Esophagus muscularis mucosa (tissue), 4 donors: ENCODE measurements at places on chromosomes 11 and 22.

GRCh38 chr11:36763187-36763586, 165.2 kb upstream of the RAG2 start:
- no peak for DNase-seq

- DNase-seq: no peak
These were observed 12.2 kb downstream of the FAR1 start for GRCh38 chr11:13680501-13681264.

GRCh38 chr11:2264366-2265053, 5.9 kb downstream of the ASCL2 start:
- DNase-seq: peak; percentile 79

DNA sequence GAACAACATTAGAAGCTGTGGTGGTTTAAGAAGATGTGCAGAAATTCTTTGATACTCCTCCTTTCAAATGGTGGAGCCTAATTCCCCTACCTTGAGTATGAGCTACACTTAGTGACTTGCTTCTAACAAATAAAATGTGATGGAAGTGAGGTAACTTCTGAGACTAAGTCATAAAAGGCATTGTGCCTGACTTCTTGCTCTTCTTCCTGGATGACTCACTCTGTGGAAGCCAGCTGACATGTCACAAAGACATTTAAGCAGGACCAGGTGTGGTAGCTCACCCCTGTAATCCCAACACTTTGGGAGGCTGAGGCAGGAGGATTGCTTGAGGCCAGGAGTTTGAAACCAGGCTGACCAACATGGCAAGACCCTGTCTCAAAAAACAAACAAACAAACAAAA, 3.9 kb upstream of the PLA2G3 start:
- DNase-seq: no peak

DNA sequence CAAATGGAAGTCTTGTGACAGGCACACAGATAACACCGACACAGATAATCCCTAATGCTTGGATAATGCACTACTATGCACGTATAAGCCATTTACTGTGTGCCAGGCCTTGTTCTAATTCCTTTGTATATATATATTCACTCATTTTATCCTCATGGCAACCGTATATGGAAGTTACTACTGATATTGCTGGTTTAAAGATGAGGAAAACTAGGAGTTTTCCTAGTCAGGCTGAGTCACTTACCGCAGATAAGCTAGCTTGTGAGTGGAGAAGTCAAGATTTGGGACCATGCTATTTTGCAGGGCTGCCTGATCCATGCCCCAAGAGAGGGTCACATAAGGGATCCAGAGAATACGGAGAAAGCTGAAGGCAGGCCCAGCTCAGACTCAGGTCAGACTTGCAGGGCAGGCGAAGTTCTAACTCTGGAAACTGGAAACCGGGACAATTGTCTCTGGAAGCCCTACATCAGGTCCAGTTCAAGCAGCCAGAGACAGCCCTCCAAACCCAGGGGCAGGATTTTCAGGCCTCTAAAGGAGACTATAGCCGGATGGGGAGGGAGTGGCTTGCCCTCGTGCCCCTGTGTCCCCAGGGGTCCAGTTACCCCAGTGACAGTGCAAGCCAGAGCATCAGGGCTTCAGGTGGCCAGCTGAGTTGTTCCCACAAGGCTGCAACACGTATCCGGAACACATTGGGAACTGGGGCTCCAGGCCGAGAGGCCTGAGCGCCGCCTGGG, 534.8 kb downstream of the INSC start:
- no peak for DNase-seq

DNA sequence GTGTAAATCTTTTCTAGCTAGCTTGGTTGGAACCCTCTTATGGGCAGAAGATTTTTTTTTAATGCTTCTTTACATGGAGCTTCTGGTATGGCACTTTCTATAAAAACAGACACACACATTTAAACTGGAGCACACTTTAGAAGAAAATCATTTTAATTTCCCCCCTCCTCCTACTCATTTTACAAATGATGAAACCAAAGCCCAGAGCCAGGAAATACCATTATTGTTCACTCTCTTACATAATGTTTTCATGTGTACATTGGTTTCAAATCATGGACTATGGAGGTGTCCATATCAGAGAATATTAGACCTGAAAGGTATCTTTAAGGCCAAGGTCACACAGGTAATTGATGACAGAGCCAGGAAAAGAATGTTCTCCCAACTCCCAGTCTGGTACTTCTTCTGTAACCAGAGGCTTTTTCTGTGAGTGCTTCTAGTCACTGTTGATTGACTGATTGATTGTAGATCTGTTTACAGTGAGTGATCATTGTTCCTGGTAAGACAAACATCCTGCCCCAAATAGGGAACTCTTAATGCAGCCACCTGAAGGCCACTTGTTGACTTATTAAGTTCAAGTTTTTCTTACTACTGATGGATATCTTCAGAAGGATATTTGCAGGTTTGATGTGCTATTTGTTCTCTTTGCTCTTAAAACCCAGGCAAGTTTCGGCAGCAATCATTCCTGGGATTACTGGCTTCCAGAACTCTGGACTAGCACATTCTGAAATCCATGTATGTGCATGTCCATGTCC, 26.8 kb upstream of the ME3 start:
- DNase-seq: no peak

DNA sequence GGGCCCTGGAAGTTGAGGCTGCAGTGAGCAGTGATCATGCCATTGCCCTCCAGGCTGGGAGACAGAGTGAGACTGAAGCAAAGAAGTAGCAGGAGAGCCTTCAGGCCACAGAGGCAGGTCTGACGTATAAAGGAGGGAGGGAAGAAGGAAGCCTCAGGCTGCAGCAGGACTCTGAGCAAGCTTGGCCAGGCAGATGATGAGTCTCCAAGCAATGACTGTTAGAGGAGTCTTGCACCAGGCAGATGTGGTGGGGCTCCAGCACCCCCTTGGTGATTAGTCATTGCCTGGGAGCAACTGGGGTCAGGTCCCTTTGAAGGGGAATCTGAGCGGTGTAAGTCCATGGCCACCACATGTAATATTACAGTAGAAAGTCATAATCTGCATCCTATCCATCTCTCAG, 36.6 kb upstream of the NFAM1 start:
- DNase-seq: no peak

DNA sequence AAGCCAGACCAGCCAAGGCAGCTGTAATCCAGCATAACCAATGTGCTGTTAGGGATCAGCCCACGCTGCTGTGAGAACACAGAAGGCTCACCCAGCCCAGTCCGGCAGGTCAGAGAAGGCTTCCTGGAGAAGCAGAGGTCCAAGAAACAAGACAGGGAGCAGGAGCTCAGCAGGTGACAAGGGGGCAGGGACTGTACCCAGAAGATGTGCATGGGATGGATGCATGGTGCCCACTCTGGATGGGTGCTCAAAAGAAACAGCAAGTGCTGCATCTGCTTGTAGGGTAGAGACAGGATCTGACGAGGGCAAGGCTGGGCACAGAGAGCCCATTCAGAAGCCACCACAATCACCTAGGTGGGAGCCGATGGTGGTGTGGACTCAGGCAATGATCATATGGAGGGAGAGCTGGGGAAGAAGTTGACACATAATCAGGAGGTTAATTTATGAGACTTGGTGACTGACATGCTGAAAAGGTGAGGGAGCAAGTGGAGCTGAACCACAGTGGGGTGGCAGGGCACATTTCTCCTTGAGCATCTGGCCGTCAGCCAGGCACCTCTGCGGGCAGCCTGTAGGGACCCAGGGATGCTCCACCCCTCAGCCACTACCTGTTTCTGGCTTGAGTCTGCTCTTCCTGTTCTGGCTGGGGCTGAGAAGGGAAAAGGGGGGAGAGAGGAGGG, 102.3 kb upstream of the DRD2 start:
- DNase-seq: peak; percentile 79

- DNase-seq: no peak
These were observed 89.0 kb downstream of the RELT start for GRCh38 chr11:73465023-73465675.

- DNase-seq: no peak
These were observed 146.4 kb upstream of the UBASH3B start for GRCh38 chr11:122509091-122509490.

DNA sequence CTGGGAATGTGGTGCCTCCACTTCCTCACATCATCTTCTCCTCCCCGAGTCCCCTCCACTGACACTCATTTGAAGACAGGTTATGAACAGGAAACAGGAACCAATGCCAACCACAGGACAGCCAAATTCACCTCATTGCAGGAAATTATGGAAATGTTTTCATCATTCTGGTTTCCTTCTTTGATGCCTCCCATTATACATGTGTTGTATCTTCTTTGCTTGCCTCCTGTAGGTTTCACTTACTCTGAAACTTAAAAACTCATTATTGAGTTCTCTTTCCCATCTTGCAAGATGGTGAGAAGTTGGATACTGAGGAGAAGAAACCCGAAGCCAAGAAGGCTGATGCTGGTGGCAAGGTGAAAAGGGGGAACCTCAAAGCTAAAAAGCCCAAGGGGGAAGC, 108.5 kb downstream of the PHF21B start:
- no peak for DNase-seq

- DNase-seq: no peak
These were observed 68.6 kb downstream of the MICAL2 start for GRCh38 chr11:12179019-12179418.

DNA sequence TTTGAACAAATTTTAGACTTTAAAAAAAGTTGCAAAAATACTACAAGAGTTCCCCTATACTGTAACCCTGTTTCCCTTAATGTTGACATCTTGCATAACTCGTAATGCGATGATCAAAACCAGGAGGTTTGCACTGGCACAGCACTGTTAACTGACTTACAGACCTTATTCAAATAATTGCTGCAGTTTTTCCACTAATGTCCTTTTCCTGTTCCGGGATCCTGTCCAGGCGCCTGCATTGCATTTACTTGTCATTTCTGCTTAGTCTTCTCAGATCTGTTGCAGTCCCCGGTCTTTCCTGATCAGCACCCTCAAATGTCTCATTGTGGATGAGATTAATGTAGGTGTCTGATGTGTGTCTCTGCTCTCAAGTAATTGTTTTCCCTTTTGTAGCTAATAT, 32.0 kb downstream of the APLP2 start:
- DNase-seq: no peak

- no peak for DNase-seq
These were observed 21.5 kb upstream of the GSTP1 start for GRCh38 chr11:67561971-67562619.

- DNase-seq: no peak
These were observed 19.1 kb downstream of the CD44 start for GRCh38 chr11:35157814-35158700.

- no peak for DNase-seq
These were observed 1.7 kb downstream of the GDPD5 start for GRCh38 chr11:75523811-75524664.

DNA sequence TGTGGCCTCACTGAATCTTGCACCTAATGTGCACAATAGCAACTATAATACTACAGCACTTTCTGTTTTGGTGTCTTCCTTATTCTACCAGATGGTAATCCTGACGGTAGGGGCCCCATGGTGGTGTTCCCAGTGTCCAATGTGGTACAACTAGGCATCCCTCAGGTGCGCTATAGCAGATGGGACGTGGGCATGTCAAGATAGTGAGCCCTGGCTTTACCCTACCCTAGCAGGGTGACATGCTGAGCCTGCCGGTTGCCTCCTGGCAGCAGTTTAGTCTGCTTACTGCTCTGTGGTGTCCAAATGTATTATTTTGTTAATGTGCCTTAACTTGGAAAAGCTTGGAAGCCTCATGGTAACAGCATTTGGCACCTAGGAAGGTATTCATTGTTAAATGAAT, 19.2 kb downstream of the ACO2 start:
- no peak for DNase-seq

DNA sequence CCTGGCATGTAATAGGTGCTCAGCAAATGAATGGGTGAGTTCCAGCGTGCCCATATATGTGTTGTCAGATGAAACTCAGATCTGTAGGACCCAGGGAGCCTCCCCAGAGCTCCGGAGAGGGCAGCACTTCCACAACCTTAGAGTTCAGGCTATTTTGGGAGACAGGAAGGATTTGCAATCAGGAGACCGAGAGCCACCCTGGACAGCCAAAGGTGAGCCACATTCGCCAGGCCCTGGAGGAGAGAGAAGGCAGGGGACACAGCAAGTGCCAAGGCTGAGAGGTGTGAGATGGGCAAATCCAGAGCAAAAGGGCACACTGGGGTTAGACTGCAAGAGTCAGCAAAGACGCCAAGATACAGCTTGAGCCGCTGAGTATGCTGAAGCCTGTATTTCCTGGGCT, 66.4 kb downstream of the CD82 start:
- no peak for DNase-seq

DNA sequence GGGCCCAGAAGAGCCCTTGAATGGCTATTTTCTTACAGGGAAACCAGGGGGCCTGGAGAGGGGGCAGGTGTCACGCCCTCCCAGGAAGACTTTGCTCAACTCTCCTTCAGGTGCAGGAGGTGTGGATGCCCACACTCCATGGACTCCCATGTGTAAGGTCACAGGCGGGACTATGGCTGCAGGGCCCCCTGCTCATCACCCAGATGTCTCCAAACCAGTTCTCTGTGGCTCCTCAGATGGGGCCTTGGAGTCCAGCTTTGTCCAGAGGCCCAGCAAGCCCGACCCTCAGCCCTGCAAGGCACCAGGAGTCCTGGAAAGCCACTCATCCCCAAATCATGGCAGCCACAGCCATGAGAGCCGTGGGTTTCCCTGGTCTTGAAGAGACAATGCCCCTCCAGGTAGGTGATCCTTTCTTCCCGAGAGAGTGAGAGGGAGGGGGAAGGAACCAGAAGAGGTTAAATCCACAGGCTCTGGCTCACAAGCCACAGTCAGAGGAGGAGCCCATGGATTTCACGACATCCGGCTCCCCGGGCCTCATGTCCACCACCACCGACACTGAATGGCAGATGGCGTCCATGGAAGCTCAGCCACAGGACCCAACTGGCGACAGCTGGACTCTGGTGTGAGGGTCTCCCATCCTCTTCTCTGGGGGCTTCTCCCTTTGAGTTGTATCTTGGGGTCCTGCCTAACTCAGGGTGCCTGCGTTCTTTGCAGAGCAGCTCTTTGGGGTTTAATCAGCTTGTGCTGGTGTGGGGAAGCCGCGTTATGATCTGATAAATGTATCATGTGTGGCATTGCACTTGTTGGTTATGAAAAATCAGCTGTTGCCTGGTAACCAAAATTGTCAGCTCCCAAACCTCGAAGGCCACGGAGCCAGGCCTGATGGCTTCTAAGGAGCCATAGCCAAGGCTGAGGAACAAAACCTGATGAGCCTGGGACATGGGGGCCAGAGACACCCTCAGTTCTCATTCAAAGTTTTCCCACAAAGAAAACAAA, 620.4 kb downstream of the BRD1 start:
- DNase-seq: no peak

GRCh38 chr22:17841836-17842235, 67.6 kb upstream of the BID start:
- DNase-seq: no peak

- no peak for DNase-seq
These were observed 168.0 kb upstream of the BDNF start for GRCh38 chr11:27868226-27868625.

- DNase-seq: no peak
These were observed 84.9 kb upstream of the PRR5 start for GRCh38 chr22:44616882-44617655.

DNA sequence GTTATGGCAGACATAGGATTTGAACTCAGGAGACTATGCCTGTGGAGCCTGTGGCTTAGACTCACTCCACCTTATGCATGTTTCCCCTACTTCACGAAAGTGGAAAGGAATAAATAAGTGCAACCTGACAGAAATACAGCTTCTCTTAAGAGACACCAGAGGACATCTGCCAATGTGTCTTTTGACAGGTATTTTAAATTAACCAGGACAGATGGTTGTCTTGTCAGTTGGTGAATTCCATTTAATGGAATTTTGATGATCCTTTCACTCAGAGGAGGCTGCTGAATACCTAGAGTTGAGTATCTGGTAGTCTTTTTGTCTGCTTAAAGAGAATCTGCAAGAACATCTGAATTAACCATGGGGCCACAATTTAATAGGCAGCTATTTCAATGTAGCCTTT, 46.1 kb downstream of the NELL1 start:
- DNase-seq: no peak

- no peak for DNase-seq
These were observed 87.0 kb downstream of the ATXN10 start for GRCh38 chr22:45758603-45759002.
